Stimulated activated CD4-positive, alpha-beta T cell treated with anti-CD3 and anti-CD28 coated beads, Interleukin-4, amount 100 ng/mL, for 1 hour (primary cell): ENCODE measurements at places on chromosomes 7 and 10.

DNA sequence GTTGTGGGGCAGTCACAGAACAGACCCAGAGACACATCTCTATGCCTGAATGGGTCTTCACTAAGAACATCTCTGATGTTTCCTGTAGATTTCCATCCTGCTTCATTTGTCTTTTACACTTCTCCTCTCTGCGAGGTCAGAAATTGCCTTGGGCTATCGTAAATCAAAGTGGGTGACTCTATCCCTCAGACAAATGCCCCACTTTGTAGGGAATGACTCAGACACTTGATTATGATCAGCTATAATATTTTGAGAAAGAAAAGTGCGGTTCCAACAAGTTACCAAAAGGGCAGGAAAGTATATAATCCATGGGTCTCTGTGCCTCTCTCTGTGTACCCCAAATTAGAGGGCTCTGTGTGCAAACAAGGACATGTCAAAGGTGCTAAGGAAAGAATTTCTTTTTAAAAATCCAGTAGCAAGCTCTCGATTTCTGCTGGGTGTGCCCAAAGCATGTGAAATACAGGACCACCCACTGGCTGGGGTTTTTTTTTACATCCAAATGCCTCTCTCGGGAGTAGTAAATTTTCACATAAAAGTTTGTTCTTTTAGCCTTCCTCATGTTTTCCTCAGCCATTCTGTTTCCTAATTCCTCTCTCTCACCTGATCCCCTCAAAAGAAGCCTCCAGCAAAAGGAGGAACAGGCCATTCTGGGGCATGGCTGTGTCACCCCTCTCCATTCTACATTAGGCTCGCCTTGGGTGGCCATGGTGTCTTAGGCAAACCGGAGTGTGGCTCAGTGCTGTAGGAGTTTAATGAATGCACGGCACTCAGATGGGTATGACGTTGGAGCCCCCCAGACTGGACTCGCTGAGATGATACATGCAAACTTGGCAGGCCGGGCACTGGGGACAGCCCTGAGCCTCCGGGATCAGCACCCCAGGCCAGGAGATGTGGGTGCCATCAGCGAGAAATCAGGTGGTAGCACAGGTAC, 6.3 kb upstream of the OPN4 start:
- no peak for DNase-seq

- DNase-seq, result no peak
These were observed 21.5 kb upstream of the TMEM213 start for GRCh38 chr7:138776166-138776833.

- DNase-seq, result no peak
These were observed 84.3 kb upstream of the INSIG1 start for GRCh38 chr7:155213385-155213784.

- DNase-seq, result no peak
These were observed 122.6 kb downstream of the FAM107B start for GRCh38 chr10:14652067-14652466.

DNA sequence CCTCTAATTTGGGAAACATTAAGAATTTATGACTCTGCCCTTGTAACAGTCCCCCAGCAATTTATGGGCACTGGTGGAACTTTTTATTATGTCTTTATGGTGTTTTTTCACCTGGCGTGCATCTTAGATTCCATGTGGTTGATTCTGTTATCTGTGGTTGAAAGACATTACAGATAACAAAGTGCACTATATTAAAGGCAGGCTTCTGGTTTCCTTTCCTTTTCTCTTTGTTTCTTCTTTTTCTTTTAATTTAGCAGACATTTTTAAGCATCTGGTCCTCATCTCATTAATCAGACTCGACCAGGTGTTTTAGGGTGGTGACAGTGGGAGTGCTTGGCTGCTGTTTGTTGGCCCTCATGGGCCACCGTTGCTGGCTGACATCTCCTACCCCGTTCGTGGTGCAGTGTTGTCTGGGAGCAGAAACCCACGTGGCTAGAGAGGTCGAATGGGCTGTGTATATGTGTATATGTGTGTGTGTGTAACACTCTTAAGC, 77.4 kb downstream of the LRMDA start:
- DNase-seq, result no peak

GRCh38 chr10:86300399-86300925, 66.1 kb downstream of the GRID1 start:
- DNase-seq, result no peak

DNA sequence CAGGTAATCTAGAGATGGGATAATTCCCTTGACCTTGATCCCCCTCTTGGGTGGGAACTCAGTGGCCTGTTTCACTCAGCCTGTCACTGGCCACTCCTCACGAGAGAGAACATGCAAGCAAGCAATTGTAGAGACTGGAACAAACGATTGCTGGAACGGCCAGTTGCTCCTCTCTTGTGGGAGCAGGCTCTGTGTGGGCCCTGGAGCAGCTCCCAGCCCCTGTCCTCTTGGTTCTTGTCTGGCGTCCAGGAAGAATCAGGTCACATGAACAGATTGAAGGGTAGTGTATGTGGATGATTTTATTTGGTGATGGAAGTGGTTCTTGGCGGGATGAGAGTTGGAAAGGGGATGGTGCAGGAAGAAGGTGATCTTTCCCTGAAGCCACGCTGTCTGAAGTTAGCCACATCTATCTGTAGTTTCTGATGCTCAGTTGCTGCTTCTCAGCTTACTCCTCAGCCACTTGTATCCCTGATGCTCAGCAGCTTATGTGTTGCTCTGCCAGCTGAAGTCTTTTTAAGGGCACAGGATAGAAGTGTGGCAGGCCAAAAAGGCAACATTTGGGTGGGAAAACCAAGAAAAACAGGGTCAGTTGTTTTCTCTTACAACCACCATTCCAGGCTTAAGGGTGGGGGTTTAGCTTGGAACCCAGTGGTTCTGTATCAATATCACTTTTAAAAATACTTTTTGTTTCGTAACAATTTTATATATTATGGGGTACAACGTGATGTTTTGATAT, 15.9 kb downstream of the RNF133 start:
- no peak for DNase-seq

- no peak for DNase-seq
These were observed 486 bp downstream of the CACNA2D1 start for GRCh38 chr7:82443036-82443546.

DNA sequence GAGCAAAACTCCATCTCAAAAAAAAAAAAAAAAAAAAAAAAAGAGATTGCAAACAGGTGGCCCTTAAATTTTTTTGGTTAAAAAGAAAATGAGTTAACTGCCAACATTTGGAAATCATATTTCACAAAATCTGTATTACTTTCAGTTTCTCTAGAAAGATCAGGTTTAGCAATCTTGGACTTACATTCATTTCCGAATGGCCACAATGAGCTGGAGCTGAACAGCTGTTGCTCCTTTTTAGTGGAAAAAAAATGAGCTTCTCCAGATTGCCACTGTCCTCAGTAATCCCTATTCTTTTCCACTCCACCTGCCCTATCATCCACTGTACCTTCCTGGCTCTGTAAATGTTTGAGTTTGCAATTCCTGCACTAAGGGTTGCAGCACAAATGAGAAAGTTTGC, 43.6 kb downstream of the RAB11FIP2 start:
- no peak for DNase-seq

- no peak for DNase-seq
These were observed 324.1 kb upstream of the NPSR1 start for GRCh38 chr7:34333925-34334324.

DNA sequence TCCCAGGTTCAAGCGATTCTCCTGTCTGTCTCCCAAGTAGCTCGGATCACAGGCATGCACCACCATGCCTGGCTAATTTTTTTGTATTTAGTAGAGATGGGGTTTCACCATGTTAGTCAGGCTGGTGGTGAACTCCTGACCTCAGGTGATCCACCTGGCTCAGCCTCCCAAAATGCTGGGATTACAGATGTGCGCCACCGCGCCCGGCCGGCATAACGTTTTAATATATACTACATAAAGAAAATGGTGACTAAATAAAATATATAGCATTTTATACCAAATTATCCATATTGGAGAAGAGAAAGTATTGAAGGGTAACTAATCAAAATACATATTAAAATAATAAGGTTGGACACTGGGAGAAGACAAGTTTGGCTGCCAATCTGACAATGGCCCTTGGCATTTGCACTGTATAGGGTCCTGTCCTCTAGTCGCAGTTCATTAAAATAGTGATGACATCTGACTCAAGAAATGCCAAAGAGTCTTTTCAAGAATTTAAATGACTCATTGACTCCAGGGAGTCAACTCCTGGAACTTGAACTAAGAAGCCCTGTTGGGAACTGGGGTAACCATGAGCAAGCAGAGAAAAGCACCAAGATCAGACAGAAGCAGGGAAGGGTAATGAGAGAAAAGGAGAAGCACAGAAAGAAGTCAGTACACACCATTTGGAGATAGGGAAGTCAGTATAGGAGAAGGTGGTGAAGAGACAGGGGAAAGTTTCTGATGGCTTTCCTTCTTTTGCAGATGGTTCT, 91.1 kb downstream of the CH25H start:
- no peak for DNase-seq

- no peak for DNase-seq
These were observed 618.1 kb downstream of the SORCS3 start for GRCh38 chr10:105259201-105259600.

DNA sequence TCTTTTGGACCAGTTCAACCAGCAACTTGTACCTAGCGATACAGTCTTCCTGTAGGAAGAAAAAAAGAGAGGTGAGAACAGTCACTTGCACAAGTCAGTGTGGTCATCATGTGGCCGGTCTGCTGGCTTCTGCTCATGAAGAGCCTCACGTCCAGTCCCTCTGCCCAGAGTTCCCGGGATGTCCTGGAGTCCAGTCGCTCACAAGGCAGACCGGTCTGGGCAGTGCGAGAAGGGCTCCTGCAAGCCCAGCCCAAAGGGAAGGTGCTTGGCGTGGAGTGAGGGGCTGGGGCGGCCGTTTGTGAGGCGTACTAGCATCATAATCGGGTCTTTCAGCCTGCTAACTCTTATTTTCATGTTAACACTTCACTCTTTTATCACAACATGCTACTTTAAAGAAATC, 222.7 kb downstream of the MLLT10 start:
- DNase-seq, result no peak

- no peak for DNase-seq
These were observed 4.7 kb downstream of the ZNF503 start for GRCh38 chr10:75396631-75397495.

DNA sequence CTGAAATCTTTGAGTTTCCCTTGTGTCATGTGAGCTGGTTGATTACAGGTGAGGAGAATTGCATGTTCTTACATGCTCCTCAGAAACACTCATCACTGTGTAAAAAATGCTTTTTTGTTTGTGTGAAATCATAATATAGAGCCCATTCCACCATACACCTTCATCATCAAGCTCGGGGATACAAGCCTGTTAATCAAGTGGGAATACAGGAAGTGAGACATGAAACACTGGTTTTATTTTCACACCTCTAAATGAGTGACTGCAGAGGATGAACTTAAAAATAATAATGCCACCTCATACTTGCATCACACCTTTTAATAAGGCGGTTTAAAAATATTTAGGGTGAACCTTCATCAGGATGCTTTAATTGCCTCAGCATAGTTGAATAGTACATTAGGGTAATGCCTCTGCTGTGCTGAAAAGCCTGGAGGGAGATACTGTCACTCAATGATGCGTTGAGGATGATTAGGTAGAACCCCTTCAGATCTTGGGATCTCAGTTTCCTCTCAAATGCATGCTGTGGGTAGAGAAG, 164.6 kb downstream of the AUTS2 start:
- no peak for DNase-seq

GRCh38 chr7:149845257-149845980, 7.2 kb downstream of the ZNF862 start:
- DNase-seq, result no peak

DNA sequence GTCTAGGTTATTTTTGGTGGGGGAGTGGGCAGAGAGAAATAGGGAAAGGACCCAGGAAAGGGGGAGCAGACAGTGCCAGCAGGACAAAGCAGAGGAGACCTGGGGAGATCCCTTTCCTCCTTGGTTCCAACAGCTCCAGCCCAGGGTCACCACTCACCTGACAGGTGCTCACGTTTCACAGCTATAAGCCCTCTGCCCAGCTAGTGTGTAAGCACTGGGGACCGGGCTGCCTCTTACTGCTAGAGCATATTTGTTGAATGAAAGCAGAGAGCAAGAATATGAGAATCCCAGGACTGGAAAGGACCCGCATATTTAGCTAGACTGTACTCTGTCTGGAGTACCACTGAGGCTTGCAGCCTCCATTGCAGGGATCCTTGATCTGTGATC, 6.7 kb downstream of the ZCCHC24 start:
- no peak for DNase-seq

GRCh38 chr10:100637785-100638184, 102.0 kb downstream of the HIF1AN start:
- DNase-seq, result no peak

DNA sequence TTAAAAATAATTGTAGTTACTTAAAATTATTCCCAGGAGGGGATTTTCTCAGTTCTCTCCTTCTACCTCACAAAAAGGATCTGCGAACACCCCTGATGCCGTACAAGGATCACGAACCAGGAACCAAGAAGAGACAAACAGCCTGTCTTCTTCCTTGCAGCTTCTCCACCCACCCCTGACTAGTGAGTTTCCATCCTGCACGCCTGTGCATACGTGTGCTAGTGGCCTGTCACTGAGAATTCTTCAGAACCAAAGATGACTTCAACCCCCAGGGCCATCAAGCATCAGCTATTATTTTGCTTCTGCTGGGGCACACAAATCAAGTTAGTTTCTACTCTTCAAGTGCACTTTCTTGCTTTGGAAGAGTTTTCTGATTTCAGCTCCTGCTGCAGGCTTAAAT, 175.5 kb upstream of the KLF6 start:
- DNase-seq, result no peak

GRCh38 chr7:123499211-123499970, 35.0 kb downstream of the IQUB start:
- no peak for DNase-seq

DNA sequence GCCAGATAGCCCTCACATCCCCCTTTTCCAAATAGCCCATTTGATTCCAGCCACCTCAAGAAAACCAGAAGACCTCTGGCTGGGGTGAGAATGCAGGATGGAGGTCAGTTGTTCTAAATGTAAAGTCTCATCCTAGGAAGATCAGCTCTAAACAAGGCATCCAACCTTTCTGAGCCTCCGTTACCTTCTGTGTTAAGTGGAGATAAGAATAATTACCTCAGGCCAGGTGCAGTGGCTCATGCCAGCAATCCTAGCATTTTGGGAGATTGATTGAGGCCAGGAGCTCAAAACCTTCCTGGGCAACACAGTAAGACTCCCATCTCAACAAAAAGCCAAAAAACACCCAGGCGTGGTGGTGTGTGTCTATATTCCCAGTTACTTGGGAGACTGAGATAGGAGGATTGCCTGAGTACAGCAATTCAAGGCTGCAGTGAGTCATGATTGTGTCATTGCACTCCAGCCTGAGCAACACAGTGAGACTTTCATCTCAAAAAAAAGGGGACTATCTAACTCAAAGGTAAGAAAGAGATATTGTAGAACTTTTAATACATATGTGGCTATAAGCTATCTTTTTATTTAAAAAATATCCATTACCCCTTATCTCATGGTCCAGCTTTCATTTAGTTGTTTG, 43.5 kb downstream of the PRTFDC1 start:
- DNase-seq, result no peak

- DNase-seq, result no peak
These were observed 342.4 kb downstream of the BBS9 start for GRCh38 chr7:33471636-33472242.

DNA sequence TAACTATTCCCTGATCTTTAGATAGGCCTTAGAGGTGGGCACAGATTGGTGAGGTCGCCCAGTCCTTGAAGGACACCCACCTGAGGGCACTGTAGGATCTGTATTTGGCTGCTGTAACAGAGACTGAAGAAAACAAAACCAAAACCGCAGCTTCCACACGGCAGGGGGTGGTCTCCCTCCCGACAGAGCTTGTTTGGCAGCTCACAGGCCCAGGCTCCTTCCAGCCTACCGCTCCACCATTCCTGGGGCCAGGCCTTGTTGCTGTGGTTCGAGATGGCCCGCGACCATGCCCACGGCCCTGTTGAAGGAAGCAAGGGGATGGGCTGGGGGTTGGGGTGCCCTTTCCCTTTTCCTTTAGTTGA, 30.4 kb downstream of the ZNF783 start:
- no peak for DNase-seq
